ENCODE measurements at places on chromosomes 4 and X.

DNA sequence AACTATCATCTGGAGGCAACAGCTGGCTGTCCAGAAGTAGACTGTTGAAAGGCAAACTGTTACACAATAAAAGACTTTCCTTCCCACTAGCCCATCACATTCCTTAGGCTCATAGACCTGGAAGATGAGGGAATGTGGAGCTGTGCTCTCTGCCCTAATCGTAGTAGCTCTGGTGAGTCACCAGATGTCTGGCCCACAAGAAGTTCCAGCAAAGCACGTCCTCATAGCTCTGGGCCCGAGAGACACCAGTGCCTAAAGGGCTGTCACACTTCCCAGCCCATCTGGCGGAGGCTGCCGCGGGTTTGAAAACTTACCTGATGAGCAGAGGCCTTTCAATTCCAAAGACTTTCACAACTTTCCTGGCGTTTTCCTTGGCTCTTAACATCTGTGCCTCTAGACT, 81.7 kb upstream of the STOX2 start:
- no peak for DNase-seq

GRCh38 chr4:54660591-54660990, 2.8 kb downstream of the KIT start:
- no peak for DNase-seq

DNA sequence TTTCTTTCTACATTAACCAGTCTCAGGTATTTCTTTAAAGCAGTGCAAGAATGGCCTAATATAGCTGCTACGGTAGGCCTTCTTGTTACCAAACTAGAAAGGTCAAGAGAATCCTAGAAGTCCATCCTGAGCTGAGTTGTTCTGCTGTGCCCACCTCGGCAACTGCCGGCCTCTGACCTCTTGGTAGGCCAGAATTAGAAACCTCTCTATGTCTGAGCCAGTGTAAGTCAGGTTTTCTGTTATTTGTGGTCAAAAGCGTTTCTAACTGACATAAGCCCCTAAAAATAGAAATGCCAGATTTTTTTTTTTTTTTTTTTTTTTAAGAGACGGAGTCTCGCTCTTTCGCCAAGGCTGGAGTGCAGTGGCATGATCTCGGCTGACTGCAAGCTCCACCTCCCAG, 43.1 kb downstream of the SOWAHB start:
- no peak for DNase-seq

DNA sequence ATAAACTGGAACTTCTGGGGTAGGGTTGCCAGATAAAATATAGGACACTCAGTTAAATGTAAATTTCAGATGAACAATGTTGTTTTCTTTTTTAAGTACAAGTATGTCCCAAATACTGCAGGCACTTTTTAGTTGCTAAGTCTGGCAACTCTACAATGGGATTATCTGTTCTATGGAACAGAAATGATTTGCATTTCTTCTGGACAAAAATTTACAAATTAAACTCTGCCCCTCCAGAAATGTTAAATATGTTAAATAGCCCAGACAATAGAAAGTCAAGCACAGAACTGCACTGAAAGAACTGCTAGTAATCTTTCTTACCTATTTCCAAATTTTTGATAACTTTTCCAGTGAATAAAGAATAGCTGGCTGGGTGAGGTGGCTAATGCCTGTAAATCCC, 140.1 kb upstream of the DDX53 start:
- DNase-seq = no peak

GRCh38 chrX:148865277-148866210, 365.1 kb downstream of the AFF2 start:
- DNase-seq = no peak

DNA sequence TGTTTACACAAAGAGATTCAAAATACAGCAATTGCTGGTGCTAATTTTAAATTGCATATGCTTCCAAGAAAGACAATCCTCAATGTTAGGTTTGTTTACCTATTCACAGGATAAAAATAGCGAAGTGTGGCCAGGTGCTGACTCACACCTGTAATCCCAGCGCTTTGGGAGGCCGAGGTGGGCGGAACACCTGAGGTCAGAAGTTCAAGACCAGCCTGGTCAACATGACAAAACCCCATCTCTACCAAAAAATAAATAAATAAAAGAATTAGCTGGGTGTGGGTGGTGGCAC, 77.7 kb downstream of the OPHN1 start:
- DNase-seq = no peak

GRCh38 chr4:138805736-138806135, 209.8 kb upstream of the NOCT start:
- no peak for DNase-seq

DNA sequence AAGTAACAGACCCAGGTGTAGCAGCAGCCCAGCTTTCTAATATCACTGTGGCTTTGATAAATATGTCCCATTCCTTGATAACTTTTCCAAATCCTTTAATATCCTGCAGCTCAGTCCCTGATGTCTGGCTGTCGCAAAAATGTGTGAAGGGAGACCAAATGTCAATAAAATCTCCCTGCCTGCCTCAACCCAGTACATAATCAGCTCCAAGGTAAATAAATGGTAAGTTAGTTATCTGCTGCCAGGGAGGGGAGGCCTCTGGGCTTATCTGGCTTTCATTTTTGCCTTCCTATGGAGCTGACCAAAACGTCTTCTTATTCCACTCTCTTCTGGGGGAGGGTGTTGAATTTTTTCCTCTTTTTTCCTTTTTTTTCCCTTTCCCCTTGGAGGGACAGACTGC, 630.6 kb downstream of the MID1IP1 start:
- no peak for DNase-seq

GRCh38 chr4:121697564-121697963, 784 bp upstream of the ANXA5 start:
- peak; percentile 26 for DNase-seq

DNA sequence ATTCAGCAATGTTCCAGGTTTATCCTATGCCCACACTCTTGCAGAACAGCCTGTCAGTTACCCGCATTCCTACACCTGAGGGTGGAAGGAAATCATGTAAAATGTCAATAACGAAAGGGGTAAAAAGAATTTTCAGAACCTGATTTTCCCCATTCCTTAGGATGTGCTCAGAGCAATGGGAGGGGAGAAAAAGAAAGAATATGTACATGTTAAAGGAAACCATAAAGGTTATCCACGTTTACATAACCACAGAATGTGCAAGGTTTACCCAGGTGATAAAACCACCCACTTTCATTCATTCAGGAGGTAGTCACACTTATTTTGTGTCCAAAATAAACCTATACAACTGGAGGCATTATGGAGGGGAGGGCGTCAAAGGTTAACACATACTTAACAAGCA, 335.5 kb downstream of the ZNF674 start:
- no peak for DNase-seq

- no peak for DNase-seq
These were observed 52.2 kb downstream of the SULT1B1 start for GRCh38 chr4:69708211-69708610.

DNA sequence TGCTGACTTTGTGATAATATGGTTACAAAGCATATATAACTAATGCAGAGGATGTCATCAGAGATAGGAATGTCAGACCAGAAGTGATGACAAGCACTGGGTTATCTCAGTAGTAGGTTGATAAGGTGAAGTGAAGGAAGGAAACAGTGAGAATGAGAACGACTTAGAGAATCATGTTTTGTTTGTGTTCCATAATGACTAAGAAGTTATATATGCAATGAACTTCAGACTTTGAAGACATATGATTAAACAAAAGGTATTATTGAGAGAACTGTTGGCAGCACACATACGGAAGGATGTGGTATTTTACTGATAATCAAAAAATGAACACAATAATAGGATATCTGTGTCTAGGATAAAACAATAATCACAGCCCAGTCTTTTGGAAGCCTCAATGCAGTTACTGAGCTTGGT, 18.3 kb upstream of the HHIP start:
- DNase-seq = no peak

GRCh38 chr4:41241919-41242318, 14.8 kb upstream of the UCHL1 start:
- no peak for DNase-seq

GRCh38 chr4:56435140-56435926, at the start of gene PPAT:
Gene PPAT (minus strand): TSS chr4:56435615. CDS start chr4:56435477, 138 bp downstream.
- peak; percentile 97 for DNase-seq

GRCh38 chr4:113869743-113870375, 108.3 kb upstream of the CAMK2D start:
- no peak for DNase-seq

GRCh38 chr4:40729555-40729954, 20.2 kb upstream of the NSUN7 start:
- no peak for DNase-seq

GRCh38 chr4:176708771-176709311, 83.9 kb downstream of the VEGFC start:
- no peak for DNase-seq

Measured in CD4-positive, alpha-beta T cell treated with Interferon alpha-2 for 1 hour (primary cell).